ENCODE measurements at places on chromosomes 3 and 15.

- peak; percentile 82 for DNase-seq
These were observed 37.7 kb upstream of the FGD5 start for GRCh38 chr3:14780927-14781507.

DNA sequence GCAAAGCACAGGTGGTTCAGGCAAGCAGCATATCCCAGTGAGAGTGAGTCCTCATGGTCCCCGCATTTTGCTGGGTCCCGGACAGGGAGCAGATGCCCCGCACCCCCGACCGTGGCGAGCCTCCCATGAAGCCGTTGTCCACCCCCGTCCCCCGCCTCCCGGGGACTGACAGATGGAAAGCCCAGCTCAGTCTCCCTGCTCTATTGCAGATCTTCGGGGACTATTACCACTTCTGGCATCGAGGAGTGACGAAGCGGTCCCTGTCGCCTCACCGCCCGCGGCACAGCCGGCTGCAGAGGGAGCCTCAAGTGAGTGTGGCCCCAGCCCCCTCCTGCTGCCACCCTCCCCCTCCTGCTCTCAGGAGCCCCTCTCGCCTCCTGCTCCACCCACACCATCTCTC is 7.7 kb downstream of the FURIN start:
- DNase-seq: no peak

- no peak for DNase-seq
These were observed 192.6 kb upstream of the PROK2 start for GRCh38 chr3:71977525-71977924.

GRCh38 chr3:123026565-123027291 is 835 bp downstream of the SEMA5B start:
- DNase-seq: peak; percentile 37

DNA sequence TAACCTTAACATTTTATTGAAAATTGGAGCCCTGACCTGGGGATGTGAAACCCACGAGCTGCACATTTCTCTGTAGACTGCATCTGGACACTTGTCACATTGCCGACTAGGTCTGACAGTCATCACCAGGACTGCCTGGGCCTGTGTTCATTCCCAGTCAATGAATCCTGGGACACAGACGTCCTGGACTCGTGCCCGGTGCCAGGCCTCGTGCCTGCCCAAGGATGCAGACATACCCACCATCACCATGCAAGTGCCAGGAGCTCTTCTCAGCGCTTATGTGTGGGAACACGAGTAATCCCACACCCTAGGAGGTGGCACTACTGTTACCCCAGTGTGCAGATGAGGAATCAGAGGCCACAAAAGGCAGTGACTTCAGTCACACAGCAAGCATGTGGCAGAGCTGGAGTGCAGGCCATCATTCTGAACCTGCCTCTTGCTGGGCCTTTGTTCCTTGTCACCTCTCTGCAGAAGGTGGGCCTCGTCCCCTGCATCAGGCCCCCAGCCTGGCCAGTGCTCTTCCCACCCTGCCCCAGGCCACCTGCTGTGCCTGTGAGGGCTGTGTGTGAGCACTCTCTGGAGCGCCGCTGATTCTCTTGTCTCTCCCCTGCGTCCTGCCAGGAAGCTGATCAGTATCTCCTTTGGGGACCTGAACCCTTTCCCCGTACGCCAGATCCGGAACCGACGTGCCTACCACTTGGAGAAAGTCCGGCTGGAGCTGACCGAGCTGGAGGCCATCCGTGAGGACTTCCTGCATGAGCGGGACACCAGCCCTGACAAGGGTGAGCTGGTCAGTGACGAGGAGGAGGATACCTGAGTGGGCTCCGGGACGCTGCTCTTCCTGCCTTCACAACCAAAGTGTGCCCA is 58.5 kb downstream of the ADAMTS7 start:
- no peak for DNase-seq

DNA sequence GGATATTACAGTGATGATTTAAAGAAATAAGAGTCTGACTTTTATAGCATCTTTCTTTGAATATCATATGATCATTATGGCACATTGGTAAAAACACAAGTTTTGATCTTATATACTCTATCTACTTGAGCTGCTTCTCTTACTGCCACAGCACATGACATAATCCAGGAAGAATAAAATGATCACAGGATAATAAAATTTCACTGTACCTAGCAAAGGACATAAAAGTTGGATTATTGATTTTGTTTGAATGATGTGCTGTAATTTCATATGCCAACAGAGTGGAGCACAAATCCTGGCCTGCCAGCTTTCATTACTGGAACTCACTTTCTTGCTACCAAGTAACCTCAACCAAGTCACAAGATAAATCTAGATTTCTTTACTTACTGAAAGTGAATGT is 162.1 kb upstream of the NANOGP8 start:
- no peak for DNase-seq

- DNase-seq: no peak
These were observed 40.9 kb upstream of the MYO5C start for GRCh38 chr15:52336529-52336928.

DNA sequence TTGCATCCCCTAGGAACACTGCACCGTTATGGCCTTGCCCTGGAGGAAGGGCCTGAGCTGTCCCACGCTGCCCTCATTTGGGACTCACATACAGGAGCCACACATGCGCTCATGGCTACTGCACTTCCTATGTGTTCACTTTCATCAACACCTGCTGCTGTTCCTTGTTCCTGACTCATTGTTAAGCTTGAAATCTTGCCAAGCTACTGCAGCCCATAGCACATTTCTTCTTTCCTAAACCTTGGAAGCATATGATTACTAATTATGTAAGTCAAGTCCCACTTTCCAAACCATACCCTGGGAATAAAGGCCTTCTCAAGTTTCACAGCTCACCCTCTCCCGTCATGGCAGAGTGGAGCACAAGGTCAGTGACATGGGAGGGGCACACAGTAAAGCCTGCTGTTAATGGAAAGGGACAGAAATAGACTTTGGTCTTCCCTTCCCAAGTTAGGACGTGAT is 307.9 kb downstream of the CLSTN2 start:
- no peak for DNase-seq

GRCh38 chr3:139468399-139468798 is 7.9 kb downstream of the RBP2 start:
- no peak for DNase-seq

GRCh38 chr3:72990701-72991395 is 5.8 kb upstream of the PPP4R2 start:
- no peak for DNase-seq

- DNase-seq: no peak
These were observed 6.9 kb downstream of the MUC20 start for GRCh38 chr3:195727606-195728195.

- no peak for DNase-seq
These were observed 251.7 kb upstream of the TBL1XR1 start for GRCh38 chr3:177448987-177449359.

DNA sequence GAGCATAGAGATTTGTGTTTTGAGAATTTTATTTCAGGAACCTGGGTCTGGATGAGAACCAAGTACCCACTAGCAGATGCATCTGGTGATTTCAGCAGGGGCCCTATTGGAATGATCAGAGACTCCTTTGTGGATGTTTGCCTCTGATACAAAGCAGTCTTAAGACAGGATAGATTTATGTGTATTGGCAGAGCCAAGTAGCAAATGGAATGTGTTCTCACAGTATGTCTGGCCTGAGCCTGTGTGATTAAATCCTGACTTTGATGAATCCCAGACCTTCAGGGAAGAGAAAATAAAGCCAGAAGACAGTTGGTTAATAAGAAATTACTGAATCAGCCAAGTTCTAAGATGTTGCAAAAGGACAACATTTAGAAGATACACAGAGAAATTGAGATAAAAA is 755.5 kb upstream of the SEMA6D start:
- DNase-seq: peak; percentile 23

- DNase-seq: no peak
These were observed 186.3 kb upstream of the GPR149 start for GRCh38 chr3:154616298-154616697.

DNA sequence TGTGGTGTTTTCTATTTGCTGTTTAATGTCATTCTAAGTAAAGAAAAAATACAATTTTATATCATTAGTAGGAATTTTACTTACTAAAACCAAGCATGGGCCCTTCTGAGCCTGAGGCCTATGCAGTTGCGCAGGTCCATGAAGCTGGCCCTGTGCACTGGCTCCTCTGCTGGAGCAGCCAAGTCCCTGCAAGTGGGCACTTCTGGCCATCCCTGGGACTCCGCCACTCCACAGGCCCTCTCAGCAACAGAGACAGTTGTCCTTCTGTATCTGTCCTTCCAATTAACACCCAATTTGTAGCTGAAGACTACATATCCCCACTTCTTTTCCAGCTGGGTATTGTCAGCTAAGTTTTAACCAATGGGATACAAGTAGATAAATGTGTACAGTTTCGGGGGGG is 49.9 kb upstream of the RYK start:
- no peak for DNase-seq

DNA sequence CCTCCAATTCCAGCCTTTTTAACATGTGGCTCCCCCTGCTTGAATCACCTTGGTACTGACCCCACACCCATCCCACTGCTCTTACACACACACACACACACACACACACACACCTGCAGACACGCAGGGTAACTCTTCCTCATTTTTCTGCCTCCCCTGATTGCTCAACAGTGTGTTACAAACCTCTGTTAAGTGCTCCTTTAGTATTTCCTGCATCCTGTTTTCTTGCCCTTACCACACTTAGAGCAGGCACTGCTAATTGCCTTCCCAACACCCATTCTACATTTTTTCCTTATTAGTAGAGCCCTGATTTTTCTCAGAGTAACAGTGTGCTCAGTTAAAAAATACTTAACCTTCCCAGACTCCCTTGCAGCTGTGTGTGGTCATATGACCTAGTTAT is 184.0 kb downstream of the EBLN2 start:
- DNase-seq: no peak

DNA sequence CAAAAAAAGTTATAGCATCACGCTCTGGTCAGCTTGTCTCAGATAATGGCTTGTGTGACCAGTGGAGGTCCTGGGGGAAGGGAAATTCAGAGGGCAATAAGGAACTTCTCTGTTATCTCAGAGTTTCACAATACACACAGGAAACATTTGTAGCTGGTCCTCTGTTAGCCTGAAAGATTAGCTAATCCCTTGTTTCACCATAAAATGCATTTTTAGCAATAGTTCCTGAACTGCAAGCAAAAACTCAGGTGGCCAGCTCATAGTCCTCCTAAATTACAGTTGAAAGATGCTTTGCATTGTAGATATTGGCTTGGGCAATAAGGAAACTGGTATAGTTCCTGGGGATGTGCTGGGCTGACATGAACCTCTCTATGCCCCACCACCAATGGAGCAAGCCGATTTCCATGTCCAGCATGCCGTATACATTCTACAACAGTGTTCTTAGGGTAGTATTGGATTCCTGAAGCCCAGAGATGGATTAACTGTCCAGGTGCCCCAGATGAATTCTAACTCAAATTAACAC is 141.5 kb upstream of the TBL1XR1 start:
- DNase-seq: peak; percentile 62

DNA sequence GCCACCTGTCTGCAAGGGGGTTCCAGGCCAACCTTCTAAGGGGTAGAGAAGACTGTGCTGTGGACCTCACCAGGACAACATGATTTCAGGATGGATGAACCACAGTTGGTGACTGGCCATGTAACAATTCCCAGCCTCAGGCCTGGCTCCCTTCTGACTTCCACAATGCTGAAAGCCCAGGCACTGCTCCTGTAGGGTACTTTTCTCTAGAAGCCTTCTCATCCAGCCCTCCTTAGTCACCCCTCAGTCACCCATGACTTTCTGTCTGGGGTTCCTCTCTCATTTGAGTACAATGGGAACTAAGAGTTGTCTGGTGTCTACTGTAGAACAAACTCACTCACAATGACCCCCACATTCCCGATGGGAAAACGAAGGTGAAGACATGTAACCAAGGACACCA is 8.6 kb downstream of the ALS2CL start:
- no peak for DNase-seq

GRCh38 chr3:154972951-154973350 is 107.2 kb upstream of the MME start:
- no peak for DNase-seq

Measured in hepatocyte (in vitro differentiated cells).